ENCODE measurements at places on chromosomes 11 and 22. TPM values are rescaled to one million over a fixed set of nuclear protein-coding genes. Genes with fewer than 3 reads are reported as not detected.

Gene MYO18B
- polyA plus RNA-seq, result 2.4 TPM

Gene ADM2
- polyA plus RNA-seq, result 1.4 TPM

Gene DEPDC5
- 9.2 TPM for polyA plus RNA-seq

Gene RFPL3
- 0.11 TPM for polyA plus RNA-seq

Gene SESN3
- 18.8 TPM for polyA plus RNA-seq

Gene TRPC6
- 0.55 TPM for polyA plus RNA-seq

Gene PKDREJ
- 0.02 TPM for polyA plus RNA-seq

Gene DEAF1
- polyA plus RNA-seq, result 27.2 TPM

- no peak for DNase-seq
- H3K27me3 ChIP-seq, result peaks cover 19% of the 10 kb centered on the region
- H3K4me1 ChIP-seq, result no peaks in the 10 kb centered on the region
- no peak overlapping the region for H3K27ac ChIP-seq
- no peak overlapping the region for H3K4me3 ChIP-seq
These were observed 4.2 kb downstream of the TTLL8 start for GRCh38 chr22:50053861-50054260.

GRCh38 chr11:2305140-2305778 lies 3.4 kb downstream of the TSPAN32 start:
- H3K4me1 ChIP-seq, result peaks cover 15% of the 10 kb centered on the region
- H3K36me3 ChIP-seq, result no peaks in the 10 kb centered on the region
- H3K27ac ChIP-seq, result no peak overlapping the region
- H3K4me3 ChIP-seq, result no peak overlapping the region

GRCh38 chr11:33207408-33207985 lies 46.2 kb upstream of the CSTF3 start:
- no peaks in the 10 kb centered on the region for H3K4me1 ChIP-seq
- no peak for DNase-seq
- H3K27me3 ChIP-seq, result no peaks in the 10 kb centered on the region
- H3K4me3 ChIP-seq, result no peak overlapping the region

- H3K27ac ChIP-seq, result no peak overlapping the region
- no peaks in the 10 kb centered on the region for H3K36me3 ChIP-seq
- H3K27me3 ChIP-seq, result no peaks in the 10 kb centered on the region
- H3K4me1 ChIP-seq, result no peaks in the 10 kb centered on the region
- no peak for DNase-seq
These were observed 304.9 kb upstream of the PLET1 start for GRCh38 chr11:112565551-112565950.

DNA sequence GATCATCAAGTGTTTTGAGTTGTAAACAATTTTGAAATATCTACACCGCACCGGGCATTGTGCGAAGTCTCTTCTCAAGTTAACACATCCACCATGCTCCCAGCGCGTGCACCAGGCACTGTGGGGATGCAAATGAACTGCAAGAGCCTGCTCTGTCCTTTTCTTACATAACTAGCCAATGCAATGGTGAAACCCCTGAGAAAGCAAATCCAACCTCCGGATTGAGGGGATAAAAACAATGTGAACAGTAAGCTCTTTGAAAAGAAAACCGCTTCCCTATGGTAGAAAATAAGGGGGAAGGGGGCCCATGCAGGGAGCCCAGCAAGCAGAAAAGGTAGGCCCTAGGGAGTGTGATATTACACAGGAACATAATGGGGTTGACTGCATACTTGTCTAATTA lies 274.9 kb upstream of the MPPED2 start:
- H3K4me1 ChIP-seq, result no peaks in the 10 kb centered on the region
- H3K27me3 ChIP-seq, result no peaks in the 10 kb centered on the region
- no peaks in the 10 kb centered on the region for H3K36me3 ChIP-seq
- H3K27ac ChIP-seq, result no peak overlapping the region
- no peak overlapping the region for H3K4me3 ChIP-seq

DNA sequence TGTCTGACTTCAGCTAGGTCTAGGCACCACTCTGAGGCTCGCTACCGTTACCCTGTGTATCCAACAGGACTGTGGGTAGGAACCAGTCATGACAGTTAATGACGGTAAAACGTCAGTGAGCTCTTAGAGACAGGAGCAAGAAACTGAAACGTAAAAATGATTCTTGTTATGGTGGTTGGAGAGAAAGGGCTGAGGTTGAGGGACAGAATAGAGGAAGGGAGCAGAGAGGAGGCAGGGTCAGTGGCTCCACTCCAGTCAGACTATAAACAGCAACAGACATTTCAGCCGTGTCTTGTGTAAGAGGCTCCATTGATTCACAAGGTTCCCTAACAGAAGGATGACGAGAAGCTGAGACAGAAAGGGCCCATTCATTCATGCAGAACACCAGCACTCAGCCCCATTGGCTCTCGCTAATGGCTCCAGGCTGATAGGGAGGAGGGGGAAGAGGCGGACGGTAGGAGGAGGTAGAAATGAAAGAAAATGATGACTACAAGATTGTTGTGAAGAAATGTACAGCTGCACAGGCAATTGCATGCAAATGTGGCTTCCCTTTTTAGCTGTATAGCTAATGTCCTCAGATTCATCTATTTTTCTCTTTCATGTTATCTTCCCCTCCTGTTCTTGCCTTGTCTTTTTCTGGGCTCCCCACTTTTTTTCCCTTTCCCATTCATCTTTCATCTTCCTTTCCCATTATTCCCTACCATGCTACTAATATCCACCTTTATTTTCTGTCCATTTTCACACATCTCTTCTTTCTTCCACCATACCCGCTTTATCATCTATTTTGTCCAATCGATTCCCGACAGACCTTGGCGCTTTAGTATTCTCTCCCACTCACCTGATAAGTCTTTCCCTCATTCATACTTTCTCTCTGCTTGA lies 34.3 kb downstream of the ETS1 start:
- H3K4me1 ChIP-seq, result peaks cover 53% of the 10 kb centered on the region
- H3K4me3 ChIP-seq, result no peak overlapping the region

GRCh38 chr22:23179381-23180299 lies 669 bp upstream of the BCR start:
- no peak for DNase-seq
- no peak overlapping the region for H3K27ac ChIP-seq
- H3K27me3 ChIP-seq, result no peaks in the 10 kb centered on the region
- peaks cover 23% of the 10 kb centered on the region for H3K4me1 ChIP-seq

DNA sequence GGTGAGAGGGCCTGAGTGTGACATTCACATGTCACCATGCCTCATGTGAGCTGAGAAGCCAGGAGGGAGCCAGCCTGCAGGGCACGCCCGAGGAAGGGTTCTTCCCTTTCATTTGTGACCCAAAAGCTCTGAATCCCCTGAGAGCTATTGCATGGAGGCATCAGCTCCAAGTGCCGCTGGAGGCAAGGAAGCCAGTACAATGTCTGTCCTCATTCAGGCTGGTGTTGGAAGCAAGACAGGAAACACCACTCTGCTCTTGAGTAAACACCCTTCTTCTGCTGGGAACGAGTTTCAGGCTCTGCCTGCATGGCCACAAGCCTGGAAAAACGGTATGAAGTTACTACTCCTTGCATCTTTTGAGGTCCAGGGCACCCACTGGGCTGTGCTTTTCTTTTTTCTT lies 83.8 kb upstream of the LARGE1 start:
- no peaks in the 10 kb centered on the region for H3K36me3 ChIP-seq
- H3K27me3 ChIP-seq, result no peaks in the 10 kb centered on the region
- no peak overlapping the region for H3K4me3 ChIP-seq
- H3K4me1 ChIP-seq, result no peaks in the 10 kb centered on the region
- no peak for DNase-seq

GRCh38 chr11:26777372-26777808 lies 55.5 kb upstream of the SLC5A12 start:
- H3K4me3 ChIP-seq, result no peak overlapping the region
- no peaks in the 10 kb centered on the region for H3K4me1 ChIP-seq
- H3K36me3 ChIP-seq, result no peaks in the 10 kb centered on the region
- DNase-seq, result no peak

- no peaks in the 10 kb centered on the region for H3K4me1 ChIP-seq
- H3K36me3 ChIP-seq, result no peaks in the 10 kb centered on the region
- H3K27me3 ChIP-seq, result no peaks in the 10 kb centered on the region
These were observed 1850.2 kb upstream of the RAG2 start for GRCh38 chr11:38448284-38448683.

DNA sequence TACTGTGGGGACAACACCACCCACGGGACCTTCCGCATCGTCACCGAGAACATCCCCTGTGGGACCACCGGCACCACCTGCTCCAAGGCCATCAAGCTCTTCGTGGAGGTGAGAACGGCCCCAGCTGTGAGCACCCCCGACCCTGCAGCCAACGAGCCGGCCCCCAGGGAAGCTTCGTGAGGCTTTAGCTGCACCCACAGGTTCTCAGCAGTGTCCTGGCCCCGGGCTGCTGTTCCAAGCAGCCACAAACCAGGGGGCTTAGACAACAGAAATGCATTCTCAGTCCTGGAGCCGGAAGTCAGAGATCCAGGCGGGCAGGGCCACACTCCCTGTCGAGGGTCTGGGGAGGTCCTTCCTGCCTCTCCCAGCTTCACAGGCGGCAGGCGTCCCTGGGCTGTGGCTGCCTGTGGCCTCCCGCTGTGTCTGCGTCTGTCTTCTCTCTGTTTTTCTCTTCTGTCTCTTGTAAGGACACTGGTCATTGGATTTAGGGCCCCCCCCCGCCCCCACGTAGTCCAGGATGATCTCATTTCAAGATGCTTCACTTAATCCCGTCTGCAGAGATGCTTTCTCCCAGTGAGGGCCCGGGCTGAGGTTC lies 12.5 kb downstream of the MUC5B start:
- H3K27ac ChIP-seq, result no peak overlapping the region
- no peaks in the 10 kb centered on the region for H3K4me1 ChIP-seq
- no peaks in the 10 kb centered on the region for H3K27me3 ChIP-seq
- no peak for DNase-seq

DNA sequence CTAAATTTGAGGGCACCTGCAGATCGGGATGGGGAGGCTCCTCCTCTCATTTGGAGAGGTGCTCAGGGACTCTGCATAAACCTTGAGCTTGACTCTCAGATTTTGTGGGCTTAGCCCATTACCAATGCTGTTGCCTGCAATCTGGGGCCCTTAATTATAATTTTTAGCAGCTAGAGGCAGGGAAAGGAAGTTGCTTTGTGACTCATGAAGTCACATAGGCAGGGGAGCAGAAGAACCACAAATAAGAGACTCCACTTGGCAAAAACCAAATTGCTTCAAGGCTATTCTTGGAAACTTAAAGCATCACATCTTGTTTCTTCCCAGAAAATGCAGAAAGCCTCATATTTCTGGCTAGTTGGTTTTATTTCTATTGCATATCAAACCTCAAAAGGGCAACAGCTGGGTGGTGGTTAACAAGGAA lies 46.9 kb downstream of the MICAL2 start:
- no peaks in the 10 kb centered on the region for H3K27me3 ChIP-seq
- no peaks in the 10 kb centered on the region for H3K36me3 ChIP-seq
- DNase-seq, result no peak
- H3K27ac ChIP-seq, result no peak overlapping the region
- no peak overlapping the region for H3K4me3 ChIP-seq

GRCh38 chr11:30255637-30256036 lies 24.8 kb downstream of the FSHB start:
- no peak overlapping the region for H3K4me3 ChIP-seq
- no peaks in the 10 kb centered on the region for H3K36me3 ChIP-seq
- H3K27ac ChIP-seq, result no peak overlapping the region
- H3K4me1 ChIP-seq, result no peaks in the 10 kb centered on the region

- H3K27ac ChIP-seq, result no peak overlapping the region
- H3K36me3 ChIP-seq, result no peaks in the 10 kb centered on the region
- no peak overlapping the region for H3K4me3 ChIP-seq
- peaks cover 5% of the 10 kb centered on the region for H3K27me3 ChIP-seq
- no peak for DNase-seq
These were observed 10.9 kb downstream of the TST start for GRCh38 chr22:37008365-37008764.

DNA sequence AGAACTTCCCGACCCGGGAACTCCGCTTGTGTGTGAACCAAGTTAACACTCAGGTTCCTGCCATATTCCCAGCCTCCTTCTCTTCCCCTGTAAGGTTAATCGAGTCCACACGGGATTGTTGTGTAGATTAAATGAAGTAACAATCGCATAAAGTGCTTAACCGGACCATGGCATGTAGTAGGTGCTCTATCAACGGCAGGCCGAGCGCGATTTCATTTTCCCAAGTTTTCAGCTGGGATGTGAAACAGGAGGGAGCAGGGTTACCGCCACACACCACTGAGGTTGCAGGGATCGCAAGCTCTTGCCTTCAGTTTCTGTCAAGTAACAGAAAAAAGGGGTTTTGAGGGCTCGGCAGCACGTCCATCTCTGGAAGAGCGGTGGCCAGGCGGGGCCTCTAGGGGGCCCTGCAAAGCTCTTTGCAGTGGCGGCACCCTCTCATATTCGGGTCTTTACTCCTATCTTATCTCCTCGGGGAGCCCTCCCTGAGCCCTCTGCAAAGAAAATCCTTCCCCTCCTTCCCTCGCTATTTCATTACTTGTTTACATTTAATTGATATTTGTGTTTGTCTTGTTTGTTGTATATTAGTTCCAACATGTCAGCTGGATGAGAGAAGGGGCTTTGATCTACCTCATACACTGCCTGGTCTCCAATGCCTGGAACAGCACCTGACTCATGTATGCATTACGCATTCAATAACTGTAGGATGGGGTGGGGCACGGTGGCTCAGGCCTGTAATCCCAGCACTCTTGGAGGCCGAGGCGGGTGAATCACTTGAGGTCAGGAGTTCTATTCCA lies 816 bp upstream of the PLEKHA7 start:
- peaks cover 10% of the 10 kb centered on the region for H3K4me1 ChIP-seq
- no peak overlapping the region for H3K4me3 ChIP-seq
- no peak for DNase-seq
- H3K27me3 ChIP-seq, result peaks cover 6% of the 10 kb centered on the region
- H3K27ac ChIP-seq, result no peak overlapping the region

DNA sequence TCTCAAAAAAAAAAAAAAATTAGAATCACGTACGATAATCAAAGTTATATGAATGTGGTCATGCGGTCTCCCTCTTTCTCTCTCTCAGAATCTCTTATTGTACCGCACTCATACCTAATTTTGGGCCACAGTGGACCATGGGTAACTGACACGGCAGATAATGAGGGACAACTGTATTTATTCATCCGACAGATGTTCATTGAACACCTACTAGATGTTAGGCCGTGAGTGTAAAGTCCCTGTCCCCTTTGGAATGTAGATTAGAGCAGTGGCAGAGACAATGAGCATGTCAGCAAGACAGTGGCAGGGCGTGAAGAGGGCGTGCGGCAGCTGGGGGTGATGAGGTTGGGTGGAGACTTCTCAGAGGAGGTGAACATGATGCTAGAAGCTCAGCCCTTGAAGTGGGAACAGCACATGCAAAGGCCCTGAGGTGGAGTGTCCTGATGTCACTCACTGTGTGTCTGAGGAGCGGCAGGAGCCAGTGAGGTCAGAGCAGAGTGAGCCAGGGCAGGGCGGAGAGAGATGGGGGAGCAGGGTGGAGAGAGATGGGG lies 25.1 kb downstream of the CACNA1I start:
- no peak overlapping the region for H3K4me3 ChIP-seq
- peaks cover 5% of the 10 kb centered on the region for H3K27me3 ChIP-seq
- H3K36me3 ChIP-seq, result no peaks in the 10 kb centered on the region

Data from thymus (tissue), 14 donors.